ENCODE measurements at places on chromosomes 7 and 10.

DNA sequence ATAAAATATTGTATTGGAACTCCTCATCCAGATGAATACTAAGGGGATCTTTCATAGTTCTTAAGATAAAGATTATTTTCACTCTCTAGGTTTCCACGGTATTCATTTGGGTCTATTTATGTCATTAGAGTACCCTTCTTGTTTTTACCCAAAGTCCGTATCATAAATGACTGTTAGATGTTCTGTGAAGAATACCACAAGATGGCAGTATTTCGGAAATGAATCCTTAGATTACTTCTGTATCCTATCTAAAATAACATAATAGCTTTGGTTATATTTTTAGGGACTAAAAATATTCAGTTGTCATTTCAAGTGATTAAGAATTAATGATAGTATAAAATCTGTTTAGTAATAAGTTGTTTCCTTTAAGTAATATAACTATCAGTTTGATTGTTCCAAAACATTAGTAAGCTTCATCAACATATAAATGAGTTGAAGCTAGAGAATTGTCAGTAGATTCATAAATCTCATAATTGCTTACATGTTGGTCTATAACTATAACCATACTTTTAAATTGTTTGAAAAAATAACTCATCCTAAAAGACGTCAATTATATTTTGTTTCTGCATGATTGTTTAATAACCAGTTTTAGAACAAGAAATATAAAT is 337.5 kb upstream of the KCND2 start:
- no peak for DNase-seq

GRCh38 chr7:106551936-106552335 is 109.0 kb downstream of the CCDC71L start:
- DNase-seq = no peak

- DNase-seq = no peak
These were observed 218.4 kb upstream of the ZNF32 start for GRCh38 chr10:43867113-43867512.

- no peak for DNase-seq
These were observed 1208.3 kb downstream of the GATA3 start for GRCh38 chr10:9262770-9263169.

DNA sequence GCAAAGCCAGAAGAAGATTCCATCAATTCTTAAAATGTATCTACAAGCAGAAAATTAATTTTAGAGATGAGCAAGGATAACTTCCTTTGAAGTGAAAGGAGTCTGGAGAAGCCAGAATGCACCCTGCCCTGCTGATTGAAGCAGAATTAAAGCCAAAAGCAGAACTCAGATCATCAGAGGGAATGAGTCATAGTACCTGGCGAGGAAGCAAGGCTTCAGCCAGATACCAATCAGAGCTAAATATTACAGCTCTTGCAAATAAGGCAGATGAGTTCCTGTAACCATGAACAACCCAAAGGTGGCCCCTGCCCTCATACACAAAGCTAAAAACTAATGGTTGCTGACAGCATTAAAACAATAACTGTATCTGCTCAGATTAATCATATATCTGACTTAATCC is 10.4 kb downstream of the HTR7 start:
- peak; percentile 35 for DNase-seq

DNA sequence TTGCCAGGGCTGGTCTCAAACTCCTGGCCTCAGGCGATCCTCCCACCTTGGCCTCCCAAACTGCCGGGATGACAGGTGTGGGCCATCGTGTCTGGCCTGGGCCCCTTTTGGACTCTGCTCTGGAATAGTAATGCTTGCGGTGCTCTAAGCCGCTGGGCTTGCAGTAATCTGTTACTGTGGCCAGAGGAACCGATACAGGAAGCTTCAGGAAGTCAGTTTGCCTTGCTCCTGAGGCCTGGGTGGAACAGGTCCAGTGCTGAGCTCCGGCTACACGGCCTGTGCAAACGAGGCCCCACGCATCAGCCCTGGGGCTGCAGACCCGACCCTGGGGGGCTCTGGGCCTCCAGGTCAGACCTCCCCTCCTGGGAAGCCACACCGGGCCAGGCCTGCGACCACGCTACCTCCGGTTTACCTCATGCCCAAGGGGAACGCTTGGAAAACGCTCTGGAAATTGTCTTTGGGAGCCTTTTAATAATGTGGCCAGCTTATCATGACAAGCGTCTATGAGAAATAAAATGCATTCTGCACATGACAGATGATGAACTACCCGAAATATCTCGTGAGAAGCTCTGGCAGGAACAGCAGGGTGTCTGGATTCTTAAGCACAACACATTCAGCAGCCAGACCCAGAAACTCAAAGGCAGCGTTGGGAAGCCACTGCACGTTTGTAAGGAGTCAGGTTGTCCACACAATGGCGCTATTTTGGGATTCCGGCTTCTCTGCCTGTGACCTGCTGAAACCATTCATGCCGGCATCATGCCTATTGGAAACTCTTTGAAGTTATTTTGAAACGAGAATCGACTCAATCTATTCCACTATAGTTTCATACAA is 10.1 kb upstream of the ADAP1 start:
- peak; percentile 67 for DNase-seq

DNA sequence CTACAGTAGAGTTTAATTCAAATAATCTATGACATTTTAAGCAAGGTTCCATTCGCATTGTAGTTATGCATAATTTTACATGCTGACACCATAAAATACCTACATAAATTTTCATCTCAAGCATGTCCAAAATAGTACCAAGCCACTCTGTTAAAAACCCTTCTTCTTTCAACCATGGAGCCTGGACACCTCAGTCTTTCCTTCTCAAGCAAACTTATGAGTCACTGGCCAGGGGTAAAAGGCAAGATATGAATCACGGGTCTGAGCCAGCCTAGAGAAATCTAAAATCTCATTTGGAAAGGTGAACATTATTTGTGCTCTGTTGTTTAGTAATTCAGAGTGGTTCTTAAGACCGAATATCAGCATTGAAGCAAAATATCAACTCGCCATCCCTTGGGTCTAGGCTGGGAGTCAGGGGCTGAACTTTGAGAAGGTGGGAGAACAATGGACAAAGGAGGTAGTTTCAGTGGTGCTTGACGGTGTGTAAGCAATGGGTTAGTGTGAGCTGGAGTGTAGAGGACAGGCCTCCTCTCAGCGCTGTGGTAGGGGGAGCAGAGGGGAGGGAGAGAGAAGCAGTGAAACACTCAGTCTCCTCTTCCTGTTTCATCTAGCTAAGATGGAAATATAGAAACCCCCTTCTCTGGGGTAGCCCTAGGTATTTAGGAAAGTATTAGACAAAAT is 19.1 kb upstream of the GPAM start:
- peak; percentile 76 for DNase-seq

- DNase-seq = no peak
These were observed 305.4 kb downstream of the KCNMA1 start for GRCh38 chr10:77332256-77332655.

DNA sequence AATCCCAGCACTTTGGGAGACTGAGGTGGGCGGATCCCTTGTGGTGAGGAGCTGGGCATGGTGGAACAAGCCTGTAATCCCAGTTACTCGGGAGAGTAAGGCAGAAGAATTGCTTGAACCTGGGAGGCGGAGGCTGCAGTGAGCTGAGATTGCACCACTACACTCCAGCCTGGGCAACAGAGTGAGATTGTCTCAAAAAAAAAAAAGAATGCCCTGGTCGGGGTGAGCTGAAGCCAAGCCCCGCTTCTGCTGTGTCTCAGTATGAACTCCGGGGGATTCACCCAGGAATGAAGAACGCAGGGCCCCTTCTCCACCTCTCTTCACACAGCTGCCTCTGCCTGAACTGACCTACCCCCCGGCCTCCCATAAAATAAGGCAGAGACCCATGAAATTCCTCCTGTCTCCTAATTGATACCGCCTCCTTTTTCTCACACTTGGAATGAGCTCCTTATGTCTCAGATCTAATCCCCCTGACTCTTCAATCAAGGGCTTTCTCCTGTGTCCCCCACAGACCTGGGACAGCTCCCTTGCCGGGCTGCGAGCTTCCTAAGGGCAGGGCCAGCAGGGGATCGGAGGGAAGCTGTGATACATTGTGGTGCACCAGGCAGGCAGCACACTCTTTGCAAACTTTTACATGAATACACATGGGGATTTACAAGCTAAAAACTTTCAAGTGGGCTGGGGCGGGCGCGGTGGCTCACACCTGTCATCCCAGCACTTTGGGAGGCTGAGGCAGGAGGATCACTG is 911 bp upstream of the ZP3 start:
- DNase-seq = no peak

- DNase-seq = no peak
These were observed 69.3 kb downstream of the ARHGAP22 start for GRCh38 chr10:48535416-48536155.

- no peak for DNase-seq
These were observed 31.4 kb upstream of the SMARCD3 start for GRCh38 chr7:151279868-151280267.

- no peak for DNase-seq
These were observed 24.3 kb downstream of the PDZD8 start for GRCh38 chr10:117350909-117351308.

DNA sequence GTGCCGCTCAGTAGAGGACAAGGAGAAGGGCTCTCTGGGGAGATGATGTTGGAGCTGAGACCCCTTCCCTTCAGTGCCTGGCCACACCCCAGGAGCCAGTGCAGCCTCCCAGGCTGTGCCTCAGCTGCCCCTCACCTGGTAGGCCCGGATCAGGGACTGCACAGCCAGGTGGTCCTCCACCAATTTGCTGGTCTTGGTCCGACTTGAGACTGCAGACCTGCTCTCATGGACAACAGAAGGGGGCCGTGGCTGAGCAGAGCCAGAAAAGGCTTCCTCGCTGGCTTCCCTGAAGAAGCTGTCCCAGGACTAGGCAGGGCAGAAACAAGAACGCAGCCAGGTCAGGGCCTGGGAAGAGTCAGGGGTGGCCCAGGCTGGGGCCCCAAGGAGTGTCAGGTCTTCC is 5.5 kb downstream of the OGDHL start:
- no peak for DNase-seq

- DNase-seq = no peak
These were observed 101.4 kb downstream of the GPAM start for GRCh38 chr10:112082120-112082519.

- no peak for DNase-seq
These were observed 7.6 kb downstream of the LZTS2 start for GRCh38 chr10:101007099-101007711.

GRCh38 chr7:26705567-26705966 is 158.8 kb downstream of the SKAP2 start:
- peak; percentile 93 for DNase-seq
